ENCODE measurements at places on chromosomes 5 and 9.

GRCh38 chr9:967903-968641 is 8.4 kb upstream of the DMRT3 start:
- no peak for DNase-seq

DNA sequence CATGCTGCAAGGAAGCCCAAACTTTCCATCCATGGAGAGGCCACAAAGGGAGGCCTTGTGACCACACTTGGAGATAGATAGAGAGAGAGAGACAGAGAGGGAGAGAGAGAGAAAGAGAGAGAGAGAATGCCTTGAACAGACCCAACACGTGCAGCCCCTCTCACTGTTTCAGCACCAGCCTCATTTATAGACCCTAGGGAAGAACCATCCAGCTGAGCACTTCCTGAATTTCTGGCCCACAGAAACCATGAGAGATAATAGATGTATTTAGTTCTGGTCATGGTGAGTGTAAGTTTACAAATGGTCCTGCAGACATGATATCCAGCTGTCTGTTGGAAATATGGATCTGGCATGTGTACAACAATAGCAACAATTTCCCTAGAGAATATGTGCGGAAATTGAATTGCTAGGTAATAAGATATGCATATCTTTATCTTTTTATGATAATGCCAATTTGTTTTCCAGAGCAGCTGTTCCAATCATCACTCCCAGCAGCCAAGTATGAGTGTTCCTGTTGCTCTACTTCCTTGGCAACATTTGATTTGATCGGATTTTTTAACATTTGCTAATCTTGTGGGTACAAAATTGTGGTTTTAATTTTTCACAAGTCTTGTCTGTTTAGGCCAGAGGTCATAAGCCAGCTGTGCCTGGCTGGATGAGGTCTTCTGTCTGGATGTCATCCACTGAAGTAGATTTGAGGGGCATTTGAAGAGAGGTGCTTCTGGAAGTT is 217.3 kb upstream of the IL12B start:
- no peak for DNase-seq

DNA sequence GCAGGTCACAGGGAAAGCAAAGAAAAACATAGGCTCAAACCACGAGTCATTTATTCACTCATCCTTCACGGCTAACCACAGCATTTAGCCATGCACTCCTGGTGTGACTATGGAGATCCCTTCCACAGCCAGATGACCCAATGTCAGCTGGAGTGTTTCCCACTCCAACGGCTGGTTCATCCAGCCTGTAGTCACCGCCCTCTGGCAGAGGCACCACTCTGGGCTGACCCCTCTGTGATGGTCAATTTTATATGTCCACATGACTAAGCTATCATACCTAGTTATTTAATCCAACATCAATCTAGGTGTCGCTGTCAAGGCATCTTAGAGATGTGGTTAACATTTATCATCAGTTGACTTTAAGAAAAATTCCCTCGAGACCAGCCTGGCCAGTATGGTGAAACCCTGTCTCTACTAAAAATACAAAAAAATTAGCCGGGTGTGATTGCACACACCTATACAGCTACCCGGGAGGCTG is 9.5 kb upstream of the PHF19 start:
- DNase-seq: no peak

DNA sequence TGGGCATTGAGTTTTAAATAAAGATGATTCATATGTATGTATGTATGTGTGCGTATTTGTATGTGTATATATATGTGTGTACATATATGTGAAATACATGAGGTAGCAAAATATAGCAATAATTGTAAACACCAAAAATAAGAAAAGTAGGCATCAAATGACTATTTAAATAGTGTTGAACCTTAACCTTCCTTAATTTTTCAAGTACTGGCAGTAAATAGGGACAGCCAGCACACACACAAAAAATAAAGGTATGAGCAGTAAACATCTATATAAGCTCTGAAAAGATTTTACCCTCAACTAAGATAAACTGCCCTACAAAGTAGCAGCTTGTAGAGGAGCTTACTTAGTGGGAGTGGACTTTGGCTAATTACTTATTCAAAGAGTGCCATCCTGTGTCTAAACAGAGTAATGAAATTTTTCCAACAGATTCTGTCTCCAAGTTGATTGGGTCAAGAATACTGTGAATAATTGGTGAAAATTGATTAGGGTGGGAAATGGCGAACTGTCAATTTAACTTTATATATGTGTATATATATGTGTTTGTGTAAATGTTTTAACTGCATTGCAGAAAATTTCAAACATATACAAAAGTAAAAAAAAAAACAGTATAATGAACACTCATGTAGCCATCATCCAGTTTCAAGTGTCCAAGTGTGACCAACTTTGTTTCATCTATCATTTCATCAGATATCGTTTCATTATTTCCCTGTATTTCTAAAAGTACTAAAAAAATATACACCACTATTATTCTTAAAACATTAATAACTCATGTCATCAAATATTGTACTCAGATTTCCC is 2.0 kb upstream of the ADAMTS6 start:
- no peak for DNase-seq

DNA sequence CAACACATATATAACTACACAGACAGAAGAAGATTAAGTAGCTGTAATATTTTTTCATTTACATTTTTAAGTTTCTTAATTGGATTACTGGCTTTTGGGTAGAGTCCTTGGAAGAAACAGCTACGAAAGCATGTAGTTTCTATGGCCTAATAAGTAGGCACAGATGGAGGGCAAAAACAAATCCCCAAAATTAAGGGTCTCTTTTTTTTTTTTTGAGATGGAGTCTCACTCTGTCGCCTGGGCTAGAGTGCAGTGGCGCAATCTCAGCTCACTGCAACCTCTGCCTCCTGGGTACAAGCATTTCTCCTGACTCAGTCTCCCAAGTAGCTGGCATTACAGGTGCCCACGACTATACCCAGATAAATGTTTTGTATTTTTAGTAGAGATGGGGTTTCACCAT is 27.1 kb upstream of the MTMR12 start:
- no peak for DNase-seq

DNA sequence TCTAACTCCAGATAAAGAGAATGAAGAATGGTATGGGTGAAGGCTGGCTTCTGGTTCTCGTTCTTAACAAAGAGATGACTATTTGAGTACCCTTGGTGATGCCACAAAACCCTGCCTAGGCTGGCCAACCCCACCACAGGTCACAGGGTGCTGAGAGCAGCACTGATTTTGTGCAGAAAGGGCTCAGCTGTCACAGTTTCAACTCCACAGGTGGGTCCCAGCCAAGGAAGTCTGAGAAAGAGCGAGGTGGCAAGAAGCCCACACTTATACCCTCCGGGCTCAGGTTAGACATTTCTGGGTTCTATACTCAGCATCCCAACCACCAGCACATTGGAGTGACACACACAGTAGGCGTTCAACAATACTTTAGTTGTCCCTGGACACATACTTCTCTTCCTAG is 118.1 kb downstream of the SLIT3 start:
- DNase-seq: no peak

GRCh38 chr9:2787065-2787464 is 56.8 kb downstream of the PUM3 start:
- DNase-seq: no peak

DNA sequence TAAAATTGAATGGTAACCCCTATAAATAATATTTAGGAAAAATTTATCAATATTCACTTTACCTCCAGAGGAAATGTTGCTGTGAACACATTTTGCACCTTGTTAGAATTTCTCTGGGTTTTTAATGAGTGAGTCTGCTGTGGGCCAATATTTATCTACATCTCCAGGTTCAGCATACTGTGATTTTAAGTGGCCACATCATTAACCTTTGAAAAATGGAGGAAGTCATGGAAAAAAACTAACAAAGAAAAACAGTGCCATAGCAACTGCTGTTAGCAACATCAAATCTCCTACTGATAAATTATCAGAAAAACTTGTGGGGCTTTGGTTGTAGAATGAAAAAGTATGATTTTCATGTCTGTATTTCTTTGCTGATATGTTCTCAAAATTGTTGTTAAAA is 55.0 kb downstream of the CD180 start:
- no peak for DNase-seq

- DNase-seq: no peak
Observed at GRCh38 chr5:167049043-167049663, 1242.3 kb upstream of the WWC1 start.

- no peak for DNase-seq
Observed at GRCh38 chr9:137673886-137674285, 55.1 kb downstream of the EHMT1 start.

DNA sequence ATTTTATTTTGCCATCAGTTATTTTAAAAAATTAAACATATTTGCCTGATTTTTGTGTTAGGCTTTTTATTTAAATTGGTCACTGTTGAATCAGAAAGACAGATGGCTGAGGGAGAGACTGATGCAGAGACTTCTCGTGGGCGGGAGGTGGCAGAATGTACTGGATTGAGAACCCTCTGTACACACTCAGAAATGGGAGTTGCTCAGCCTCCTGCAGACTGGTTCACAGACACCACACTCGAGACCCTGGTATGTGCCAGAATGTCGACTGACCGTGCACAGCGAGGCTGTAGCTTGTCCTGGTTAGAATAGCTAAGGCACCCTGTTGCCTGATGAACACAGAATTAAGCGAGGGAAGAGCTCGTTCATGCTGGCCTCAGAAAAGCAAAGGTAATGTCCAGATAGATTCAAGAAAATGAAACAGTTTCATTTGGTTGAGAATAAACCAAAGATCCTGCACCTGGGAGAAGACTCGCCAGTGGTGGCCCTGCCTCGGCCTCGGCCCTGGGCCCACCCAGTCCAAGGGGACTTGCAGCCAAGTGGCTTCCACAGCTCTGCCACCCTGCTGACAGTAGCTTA is 71.3 kb upstream of the OTULINL start:
- no peak for DNase-seq

DNA sequence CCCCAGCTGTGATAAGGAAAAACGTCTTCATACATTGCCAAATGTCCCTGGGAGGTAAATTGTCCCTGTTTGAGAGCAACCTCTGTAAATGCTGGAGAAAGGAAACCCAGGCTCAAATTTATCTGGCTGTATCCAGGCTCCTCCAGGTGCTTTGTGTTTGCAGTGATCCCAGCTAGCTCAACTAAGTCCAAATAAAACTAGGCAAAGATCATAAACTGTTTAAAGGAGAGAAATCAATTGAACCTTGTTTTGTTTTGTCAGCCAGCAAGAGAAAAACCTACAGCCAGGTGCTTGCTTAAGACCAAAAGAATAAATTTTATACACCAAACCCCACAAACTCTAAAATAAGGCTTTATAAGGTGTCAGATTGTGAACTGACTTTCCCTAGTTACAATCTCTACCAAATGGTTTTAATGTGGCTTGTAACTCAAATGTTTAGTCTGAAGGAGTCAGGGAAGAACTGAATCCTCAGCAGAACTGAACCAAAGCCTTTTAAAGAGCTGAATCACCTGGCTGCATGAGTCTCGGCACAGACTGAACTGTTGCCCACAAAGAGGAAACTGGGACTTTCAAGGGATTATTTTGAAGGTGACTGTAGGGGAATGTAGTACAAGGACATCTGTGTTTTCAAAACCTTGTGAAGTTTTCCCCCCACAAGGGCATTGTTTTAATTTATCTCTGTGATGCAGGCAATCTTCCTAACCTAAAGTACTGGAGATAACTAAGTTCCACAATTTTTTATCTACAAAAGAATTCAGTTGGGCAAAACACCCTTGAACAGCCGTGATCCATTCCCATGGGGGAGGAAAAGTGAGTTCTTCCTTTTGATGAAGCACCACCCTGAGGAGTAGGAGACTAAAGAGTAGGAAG is 201.7 kb upstream of the TARS1 start:
- no peak for DNase-seq

GRCh38 chr5:139886213-139886612 is 90.6 kb downstream of the PSD2 start:
- no peak for DNase-seq

DNA sequence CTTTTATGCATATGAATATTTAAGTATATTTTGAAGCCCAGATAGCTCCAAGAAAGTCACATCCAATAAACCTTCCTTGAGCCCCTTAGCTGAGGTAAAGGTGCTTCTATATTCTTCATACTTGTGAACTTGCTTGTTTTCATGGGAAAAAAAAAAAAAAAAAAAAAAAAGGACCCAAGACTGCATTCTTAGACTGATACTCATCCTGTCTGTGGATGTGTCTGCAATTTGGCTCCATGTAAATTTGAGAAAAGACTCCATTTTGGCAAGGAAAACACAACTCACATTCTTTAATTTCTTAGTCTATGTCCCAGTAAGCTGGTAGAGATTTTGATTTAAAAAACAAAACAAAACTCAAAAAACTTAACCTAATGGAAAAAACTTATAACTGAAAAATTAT is 238.3 kb downstream of the FBXL17 start:
- DNase-seq: no peak

DNA sequence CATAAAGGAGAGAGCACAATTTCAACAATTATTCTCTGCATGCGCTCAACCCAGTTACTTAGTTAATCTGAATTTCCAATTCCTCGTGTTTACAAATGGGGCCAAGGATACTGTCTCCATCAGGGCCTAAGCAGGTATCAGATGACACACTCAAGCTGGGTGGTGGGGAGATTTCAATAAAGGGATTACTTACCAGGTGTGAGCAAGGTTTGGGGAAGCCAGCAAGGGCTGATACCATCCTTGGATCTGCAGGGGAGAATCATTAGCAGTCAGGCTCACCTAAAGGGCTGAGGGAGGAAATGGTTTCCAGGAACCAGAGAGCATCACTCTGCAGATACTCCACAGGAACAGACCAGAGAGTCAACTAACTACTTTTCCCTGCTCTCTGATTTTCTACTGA is 487.1 kb downstream of the NTRK2 start:
- DNase-seq: no peak

- no peak for DNase-seq
Observed at GRCh38 chr9:120490888-120491595, 88.9 kb downstream of the CDK5RAP2 start.

DNA sequence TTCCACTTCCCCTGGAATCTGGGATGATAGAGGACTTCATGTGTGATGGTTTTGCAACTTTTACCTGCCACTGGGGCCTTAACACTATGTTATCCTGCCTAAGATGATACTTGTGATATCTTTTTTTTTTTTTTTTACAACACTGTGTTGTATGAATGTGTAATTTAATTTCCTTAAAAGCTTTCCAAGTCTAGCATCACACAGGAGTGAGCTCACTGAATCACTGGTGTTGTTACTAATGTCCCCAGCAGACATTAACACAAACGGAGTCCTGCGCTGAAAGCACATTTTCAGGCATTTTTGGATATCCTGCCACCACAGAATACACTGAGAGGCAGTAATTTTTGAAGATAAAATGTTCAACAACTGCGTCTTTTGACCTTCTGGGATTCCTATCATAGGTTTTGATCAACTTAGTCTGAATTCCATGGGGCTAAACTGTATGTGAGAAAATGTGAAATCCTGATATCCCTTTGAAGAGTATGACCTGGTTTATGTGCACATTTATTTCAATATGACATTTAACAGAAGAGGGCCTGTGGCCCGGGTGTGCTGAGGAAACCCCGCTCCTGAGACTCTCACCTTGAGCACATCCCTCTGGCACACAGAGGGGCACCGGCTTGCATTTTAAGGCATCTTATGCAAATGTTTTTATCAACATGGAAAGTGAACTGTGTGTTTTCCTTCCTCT is 118.0 kb downstream of the FSTL4 start:
- DNase-seq: no peak

DNA sequence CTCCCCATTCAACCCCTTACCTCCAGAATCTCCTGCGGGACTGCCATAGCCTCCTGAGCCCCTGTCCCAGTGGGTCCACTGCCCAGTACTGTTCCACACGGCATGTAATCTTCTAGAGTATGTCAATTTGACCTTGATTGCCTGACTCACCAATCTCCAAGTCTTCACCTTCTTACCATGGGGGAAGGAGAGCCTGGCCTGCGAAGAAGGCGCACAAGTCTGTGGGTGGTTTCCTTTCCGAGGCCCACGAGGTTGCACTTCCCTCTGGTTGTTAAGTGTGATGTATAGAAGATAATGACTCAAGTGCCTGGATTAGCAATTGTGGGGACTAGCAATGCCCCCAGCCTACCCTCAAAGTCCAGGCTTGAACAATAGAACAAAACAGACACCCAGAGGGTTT is 8.1 kb upstream of the TENT4A start:
- DNase-seq: no peak
